ENCODE measurements at places on chromosomes 4 and X.

DNA sequence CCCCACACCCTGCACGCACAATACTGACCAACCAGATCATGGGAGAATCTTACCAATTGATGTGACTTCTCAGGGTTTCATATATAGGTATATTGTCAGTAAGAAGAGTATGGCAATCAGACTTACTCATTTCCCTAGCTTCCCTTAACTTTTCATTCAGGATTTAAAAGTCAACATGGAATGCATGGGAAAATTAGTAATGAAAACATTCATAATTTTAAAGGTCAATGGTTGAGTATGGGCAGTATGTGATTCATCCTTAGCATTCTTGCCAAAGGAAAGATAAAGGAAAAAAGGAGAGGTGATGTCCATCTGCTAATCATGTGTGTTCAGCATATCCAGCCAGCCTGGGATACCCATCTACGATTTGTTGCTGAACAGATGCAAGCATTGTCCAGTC, 4.0 kb downstream of the DIPK2B start:
- H3K4me1 ChIP-seq: no peaks in the 10 kb centered on the region
- H3K27me3 ChIP-seq: peaks cover 7% of the 10 kb centered on the region
- no peak for DNase-seq
- no peak overlapping the region for H3K4me3 ChIP-seq

DNA sequence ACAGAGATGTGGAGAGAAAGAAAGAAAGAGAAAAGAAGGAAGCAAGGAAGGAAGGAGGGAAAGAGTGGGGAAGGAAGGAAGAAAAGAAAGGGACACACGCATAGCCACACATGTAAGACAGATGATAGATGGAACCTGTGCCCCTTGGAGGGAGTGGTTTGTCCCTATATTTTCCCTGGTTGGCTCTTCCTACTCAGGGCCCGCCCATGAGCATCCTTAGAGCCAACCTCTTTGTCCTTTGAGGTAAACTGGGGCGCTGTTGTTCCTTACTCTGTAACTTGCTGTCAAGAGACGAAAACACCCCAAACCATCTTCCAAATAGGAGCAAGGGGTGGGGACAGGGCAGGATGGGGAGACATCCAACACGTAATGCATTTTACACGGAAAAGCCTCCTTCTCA, 220.9 kb downstream of the MAML3 start:
- no peaks in the 10 kb centered on the region for H3K4me1 ChIP-seq
- H3K36me3 ChIP-seq: no peaks in the 10 kb centered on the region
- H3K27ac ChIP-seq: no peak overlapping the region
- DNase-seq: no peak
- no peak overlapping the region for H3K4me3 ChIP-seq

GRCh38 chr4:43763029-43763610, 685.5 kb downstream of the KCTD8 start:
- H3K4me1 ChIP-seq: no peaks in the 10 kb centered on the region
- H3K27ac ChIP-seq: no peak overlapping the region

DNA sequence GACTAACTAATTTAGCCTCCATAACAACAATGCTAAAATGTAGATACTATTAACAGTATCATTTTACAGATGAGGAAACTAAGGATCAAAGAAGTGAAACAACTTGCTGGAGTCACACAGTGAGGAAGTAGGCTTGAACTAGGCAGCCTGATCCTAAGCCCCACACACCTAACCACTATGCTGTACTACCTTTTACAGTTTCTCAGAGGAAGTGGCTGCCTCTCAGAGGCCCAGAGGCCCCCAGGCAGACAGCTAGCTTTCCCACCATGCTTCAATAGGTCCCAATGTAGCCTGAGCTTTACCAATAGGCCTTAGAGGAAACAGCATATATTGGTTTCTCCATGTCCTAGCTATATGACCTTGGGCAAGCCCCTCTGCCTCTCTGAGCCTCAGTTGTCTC, 69.4 kb upstream of the PJA1 start:
- no peak overlapping the region for H3K4me3 ChIP-seq
- DNase-seq: no peak
- H3K27me3 ChIP-seq: peaks cover 8% of the 10 kb centered on the region
- no peak overlapping the region for H3K27ac ChIP-seq

- no peaks in the 10 kb centered on the region for H3K4me1 ChIP-seq
- H3K27me3 ChIP-seq: no peaks in the 10 kb centered on the region
- H3K4me3 ChIP-seq: no peak overlapping the region
- DNase-seq: no peak
- H3K36me3 ChIP-seq: no peaks in the 10 kb centered on the region
These were observed 1100.0 kb upstream of the SLIT2 start for GRCh38 chr4:19151684-19152083.

GRCh38 chrX:155086202-155086840, 15.0 kb downstream of the BRCC3 start:
- no peak overlapping the region for H3K4me3 ChIP-seq
- no peaks in the 10 kb centered on the region for H3K27me3 ChIP-seq
- H3K36me3 ChIP-seq: peaks cover 39% of the 10 kb centered on the region
- H3K4me1 ChIP-seq: no peaks in the 10 kb centered on the region

DNA sequence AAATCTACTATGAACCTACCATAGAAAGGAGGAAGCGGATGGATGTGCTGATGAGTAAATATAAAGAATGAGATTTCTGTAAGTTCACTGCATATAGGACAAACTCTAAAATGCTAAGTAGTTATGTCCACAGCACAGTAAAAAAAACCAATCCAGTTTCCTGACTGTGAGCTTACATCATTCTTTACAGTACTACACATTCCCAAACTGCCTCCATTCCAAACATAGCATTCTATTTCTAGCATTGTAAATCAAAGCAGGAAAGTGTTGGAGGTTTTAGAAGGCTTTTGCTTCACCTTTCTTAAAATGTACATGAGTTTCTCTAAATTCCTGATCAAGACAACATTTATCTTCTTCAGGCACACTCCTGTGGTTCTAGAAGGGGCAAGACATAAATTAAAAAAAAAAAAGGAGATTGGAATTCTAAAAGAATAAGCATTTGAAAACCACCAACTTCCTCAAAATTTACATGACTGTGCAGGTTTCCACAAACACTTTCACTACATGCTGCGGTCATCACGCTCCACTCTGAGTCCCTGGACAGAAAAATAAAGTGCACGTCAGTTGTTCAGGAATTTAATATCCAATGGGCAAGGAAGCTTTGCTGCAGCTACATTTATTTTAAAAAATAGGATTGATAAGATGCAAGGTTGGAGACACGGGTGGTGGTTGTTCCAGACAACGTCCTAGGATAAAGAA, 297.6 kb upstream of the STS start:
- no peak for DNase-seq
- no peaks in the 10 kb centered on the region for H3K36me3 ChIP-seq
- H3K4me3 ChIP-seq: no peak overlapping the region
- no peaks in the 10 kb centered on the region for H3K4me1 ChIP-seq
- no peaks in the 10 kb centered on the region for H3K27me3 ChIP-seq

- DNase-seq: no peak
- no peaks in the 10 kb centered on the region for H3K4me1 ChIP-seq
- no peaks in the 10 kb centered on the region for H3K27me3 ChIP-seq
- H3K4me3 ChIP-seq: no peak overlapping the region
- H3K36me3 ChIP-seq: no peaks in the 10 kb centered on the region
- H3K27ac ChIP-seq: no peak overlapping the region
These were observed 190.0 kb upstream of the AR start for GRCh38 chrX:67353651-67354370.

Data from spleen (tissue), 13 donors.